ENCODE measurements at places on chromosomes 6 and 20. TPM values are rescaled to one million over a fixed set of nuclear protein-coding genes. Genes with fewer than 3 reads are reported as not detected.

The SAMD5 gene
- 1.0 TPM for polyA plus RNA-seq

The CASS4 gene
- 29.6 TPM for polyA plus RNA-seq

The PPP1R16B gene
- not detected for polyA plus RNA-seq

The RSPO3 gene
- not detected for polyA plus RNA-seq

The GSTA2 gene
- polyA plus RNA-seq: not detected

The SCRT2 gene
- polyA plus RNA-seq: not detected

The HLA-DMA gene
- 8.3 TPM for polyA plus RNA-seq

The CLPSL2 gene
- polyA plus RNA-seq: not detected

The PLA2G7 gene
- polyA plus RNA-seq: not detected

The CD83 gene
- polyA plus RNA-seq: 2.0 TPM

The SRC gene
- 24.2 TPM for polyA plus RNA-seq

The COL21A1 gene
- polyA plus RNA-seq: 0.05 TPM

The HLA-DRB1 gene
- polyA plus RNA-seq: not detected
